Right hindlimb (tissue), 1 donor: ENCODE measurements at places on chromosomes 11 and 22.

DNA sequence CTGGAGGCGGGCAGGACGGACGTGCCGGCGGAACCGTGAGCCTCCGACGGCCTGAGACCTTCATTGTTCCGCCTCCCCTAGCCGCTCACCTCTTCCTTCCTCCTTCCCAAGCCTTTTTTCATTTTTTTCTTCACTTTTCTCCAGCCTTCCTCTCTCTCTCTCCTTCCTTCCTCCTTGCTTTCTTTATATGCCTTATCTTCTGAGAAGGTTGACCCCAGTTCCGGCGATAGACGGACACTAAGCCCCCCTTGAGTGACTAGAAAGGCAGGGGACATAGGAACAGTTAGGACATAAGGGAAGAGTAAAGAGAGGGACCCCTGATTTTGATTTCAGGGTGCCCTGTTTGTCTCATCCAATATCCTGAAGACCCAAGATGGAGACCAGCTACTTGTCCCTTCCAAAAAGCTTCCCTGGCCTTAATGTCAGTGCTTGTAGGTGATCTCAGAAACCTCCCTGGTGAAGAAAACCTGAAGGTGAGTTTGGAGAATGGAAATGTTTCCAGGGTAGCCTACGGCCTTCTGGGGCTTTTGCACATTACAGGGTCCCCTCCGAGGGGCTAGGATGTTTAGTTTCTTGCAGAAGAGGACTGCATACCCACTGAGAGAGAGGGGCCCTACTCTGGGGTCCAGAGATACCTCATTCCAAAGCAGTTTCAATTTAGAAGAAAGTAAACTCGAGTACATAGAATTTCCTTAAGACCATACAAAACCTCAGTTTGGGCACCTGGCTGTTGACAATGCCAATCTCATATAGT is 3.5 kb downstream of the ADM start:
- no peak for DNase-seq

GRCh38 chr11:135069890-135070289 is 657.8 kb upstream of the B3GAT1 start:
- DNase-seq, result no peak

DNA sequence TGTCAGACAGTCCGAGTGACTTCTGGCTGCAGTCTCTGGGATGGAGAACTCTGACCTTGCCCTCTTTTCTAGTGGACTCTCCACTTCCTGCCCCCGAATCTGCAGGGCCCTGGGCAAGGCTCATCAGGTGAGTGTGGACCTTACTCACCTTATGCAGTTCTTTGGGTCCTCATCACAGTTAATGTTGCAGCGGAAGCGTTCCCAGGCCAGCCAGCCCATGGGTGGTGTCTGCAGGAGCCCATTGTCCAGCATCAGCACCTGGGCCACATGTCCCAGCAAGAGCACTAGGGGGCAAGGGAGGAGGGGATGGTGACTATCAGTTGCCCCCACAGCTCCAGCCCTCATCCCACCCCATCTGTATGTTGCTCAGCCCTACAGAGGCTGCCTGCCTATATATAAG is 2.3 kb downstream of the NAGA start:
- no peak for DNase-seq

DNA sequence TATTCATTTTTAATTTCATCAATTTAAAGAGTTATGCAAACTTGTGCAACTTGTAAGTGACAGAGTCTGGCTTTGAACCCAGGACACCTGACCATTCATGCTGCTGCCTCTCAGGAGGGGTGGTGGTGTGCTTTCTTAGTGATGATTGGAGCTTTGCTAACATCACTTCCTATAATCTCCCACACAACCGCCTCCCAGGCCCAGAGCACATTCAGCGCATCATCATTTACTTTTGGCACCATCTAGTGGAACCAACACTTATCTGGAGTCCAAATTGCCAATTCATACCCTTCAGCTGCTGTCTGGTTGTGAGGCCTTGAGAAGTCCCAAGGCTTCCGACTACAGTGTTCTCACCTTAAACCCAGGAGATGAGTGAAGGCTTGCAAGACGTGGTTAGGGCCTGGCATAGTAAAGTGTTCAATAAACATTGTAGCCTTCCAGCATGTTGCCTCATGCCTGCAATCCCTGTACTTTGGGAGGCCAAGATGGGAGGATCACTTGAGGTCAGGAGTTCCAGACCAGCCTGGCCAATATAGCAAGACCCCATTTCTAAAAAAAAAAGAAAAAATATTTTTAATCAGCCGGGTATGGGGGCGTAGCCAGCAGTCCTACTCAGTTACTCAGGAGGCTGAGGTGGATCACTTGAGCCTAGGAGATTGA is 1.1 kb upstream of the TTLL1 start:
- peak; percentile 74 for DNase-seq

GRCh38 chr22:35191412-35191811 is 65.9 kb upstream of the HMGXB4 start:
- no peak for DNase-seq

- DNase-seq, result no peak
Observed at GRCh38 chr22:33300165-33300564, 242.0 kb upstream of the SYN3 start.

GRCh38 chr22:25492841-25493734 is 71.4 kb upstream of the GRK3 start:
- DNase-seq, result peak; percentile 38

GRCh38 chr11:24390762-24391161 is 106.1 kb upstream of the LUZP2 start:
- no peak for DNase-seq

DNA sequence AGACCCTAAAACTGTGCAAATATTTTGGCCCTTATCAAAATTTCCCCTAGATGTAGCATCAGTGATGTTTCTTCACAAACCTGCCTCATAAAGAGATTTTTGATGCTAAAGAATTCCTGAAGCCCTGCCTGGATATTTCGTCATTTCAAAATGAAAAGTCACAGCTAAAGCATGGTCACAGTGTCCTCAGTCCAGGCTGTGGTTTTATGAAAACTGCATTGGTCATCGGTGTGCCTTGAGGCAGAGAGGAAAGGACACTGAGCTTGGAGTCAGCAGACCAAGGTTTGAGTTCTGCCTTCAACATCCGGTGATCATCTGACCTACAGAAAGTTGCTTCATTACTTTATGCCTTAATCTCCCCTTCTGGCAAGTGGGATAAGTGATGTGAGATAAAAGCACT is 34.8 kb upstream of the ALKBH3 start:
- no peak for DNase-seq

GRCh38 chr22:22168190-22168940 is 76.2 kb upstream of the VPREB1 start:
- DNase-seq, result no peak

GRCh38 chr22:41816871-41817270 is 16.0 kb upstream of the SREBF2 start:
- no peak for DNase-seq

- no peak for DNase-seq
Observed at GRCh38 chr11:35316161-35316560, 103.2 kb downstream of the SLC1A2 start.

DNA sequence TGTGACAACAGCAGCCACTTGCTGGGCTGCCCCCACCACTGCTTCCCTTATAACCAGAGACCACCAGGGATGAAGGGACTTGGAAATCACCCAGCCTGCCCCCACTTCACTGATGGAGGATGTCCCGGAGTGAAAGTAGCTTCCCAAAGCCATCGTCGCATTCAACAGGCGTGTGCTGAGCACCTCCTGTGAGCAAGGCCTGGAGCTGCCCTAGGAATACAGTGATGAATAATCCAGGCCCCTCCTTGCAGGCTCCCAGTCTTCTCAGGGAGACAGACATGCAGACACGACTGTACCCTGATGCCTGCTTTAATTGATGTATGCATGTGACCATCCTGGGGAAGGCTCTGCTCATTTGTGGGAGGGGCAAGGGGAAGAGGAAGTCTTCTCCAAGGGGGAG is 22.6 kb downstream of the PTPN5 start:
- DNase-seq, result no peak

DNA sequence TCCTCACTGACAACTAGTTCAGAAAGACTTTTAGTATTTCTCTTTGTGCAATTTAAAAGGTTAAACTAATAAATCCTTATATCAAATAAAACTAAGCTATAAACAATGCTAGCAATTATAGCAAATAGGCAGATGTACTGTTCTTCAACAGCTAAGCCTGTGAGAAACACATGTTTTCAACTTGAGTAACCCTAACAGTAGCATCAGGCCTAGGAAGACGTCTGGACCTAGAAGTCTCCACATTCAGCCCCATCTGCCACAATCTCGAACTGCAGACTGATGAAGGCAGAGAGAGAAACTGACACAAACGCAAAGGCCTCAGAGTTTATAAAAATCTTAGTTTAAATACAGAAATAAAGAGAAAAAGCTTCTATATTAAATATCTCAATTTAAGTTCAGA is 2.5 kb downstream of the ST13 start:
- no peak for DNase-seq

DNA sequence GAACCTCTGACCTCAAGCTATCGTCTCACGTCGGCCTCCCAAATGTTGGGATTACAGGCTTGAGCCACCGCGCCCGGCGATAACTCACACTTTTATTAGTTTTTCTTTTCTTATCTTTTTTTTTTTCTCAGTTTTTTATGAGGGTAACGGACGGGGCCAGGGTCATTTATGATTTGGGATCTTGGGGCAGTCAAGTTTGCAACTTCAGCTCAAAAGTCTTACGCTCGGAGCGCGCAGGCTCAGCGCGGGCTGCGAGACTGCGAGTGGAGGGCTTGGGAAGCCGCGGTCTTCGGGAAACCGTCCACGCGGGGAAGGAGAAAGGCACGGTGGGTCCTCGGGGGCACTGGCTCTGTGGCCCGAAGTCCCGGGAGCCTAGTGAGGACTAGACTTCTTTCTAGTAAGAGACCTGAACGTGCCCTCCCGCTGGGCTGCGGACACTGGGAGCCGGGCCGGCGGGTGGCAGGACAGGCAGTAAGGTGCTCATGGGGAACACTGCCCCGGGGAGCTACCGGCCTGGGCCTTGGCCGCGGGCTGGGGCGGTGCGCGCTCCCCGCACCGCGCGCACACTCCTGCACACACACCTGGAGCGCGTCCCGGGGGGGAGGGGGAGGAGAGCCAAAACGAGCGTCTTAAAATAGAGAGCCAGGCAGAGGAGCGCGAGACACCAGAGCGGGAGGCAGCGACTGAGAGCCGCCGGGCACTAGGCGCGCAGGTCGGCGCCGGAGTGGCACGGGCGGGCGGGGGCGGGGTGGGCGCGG is 476 bp upstream of the BARX2 start:
- DNase-seq, result peak; percentile 35

DNA sequence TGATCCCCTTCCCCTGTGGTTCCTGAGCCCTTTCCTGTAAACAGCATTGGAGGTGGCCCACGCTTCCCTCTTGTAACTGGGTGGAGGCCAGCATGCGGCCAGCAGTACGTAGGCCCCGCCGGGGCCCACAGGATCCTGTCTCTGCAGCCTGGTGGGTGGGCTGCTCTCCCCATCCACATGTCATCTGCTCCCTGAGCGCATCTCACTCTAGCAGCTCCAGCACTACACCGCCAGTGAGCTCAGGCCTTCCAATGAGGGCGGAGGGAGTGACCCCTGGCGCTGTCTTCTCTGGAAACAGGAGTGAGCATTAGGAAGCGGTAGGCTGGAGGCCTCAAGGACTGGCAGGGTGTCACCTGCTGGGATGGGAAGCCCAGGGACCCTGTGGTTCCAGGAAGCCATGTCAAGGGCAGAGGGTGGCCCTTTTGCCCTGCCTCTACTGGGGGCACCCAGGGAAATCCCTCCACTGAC is 363.9 kb downstream of the TBC1D22A start:
- DNase-seq, result no peak

- DNase-seq, result no peak
Observed at GRCh38 chr22:43722444-43722843, 89.7 kb downstream of the EFCAB6 start.

DNA sequence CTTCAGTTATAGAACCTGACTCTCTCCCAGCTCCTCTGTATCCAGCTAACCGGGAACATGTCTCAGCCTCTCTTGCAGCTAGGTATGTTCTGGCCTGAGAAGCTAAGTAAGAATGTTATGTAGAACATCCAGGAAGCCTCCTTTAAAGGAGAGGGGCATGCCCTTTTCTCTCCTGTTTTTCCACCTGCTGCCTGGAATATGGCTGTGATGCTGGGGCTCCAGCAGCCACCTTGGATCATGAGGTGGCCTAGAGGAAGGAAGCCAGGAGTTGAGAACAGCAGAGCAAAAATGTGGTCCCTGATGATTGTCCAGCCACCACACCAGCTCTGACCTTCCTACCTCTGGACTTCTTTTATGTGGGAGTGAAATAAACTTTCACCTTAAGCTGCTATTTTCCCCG is 117.6 kb downstream of the MPPED1 start:
- no peak for DNase-seq

GRCh38 chr11:60634126-60634525 is 65.3 kb upstream of the MS4A8 start:
- DNase-seq, result no peak
